Ovary (tissue), 10 donors: ENCODE measurements at places on chromosomes 1 and 21. TPM values are rescaled to one million over a fixed set of nuclear protein-coding genes. Genes with fewer than 3 reads are reported as not detected.

Gene ACTN2
- total RNA-seq, result 2.7 TPM

Gene RABIF
- 3.9 TPM for total RNA-seq

Gene OR2L2
- 0.10 TPM for total RNA-seq

Gene RIMS3
- 7.8 TPM for total RNA-seq

Gene TMCO4
- 16.8 TPM for total RNA-seq

Gene FAM110D
- total RNA-seq, result 3.6 TPM

Gene KLHDC7A
- total RNA-seq, result not detected

Gene IL19
- not detected for total RNA-seq

Gene WARS2
- total RNA-seq, result 14.0 TPM

Gene RPE65
- not detected for total RNA-seq

Gene EPRS1
- 65.4 TPM for total RNA-seq

Gene PGLYRP3
- not detected for total RNA-seq

Gene KCNK2
- 1.3 TPM for total RNA-seq

Gene VHLL
- 0.43 TPM for total RNA-seq
